ENCODE measurements at places on chromosomes 11 and 22.

DNA sequence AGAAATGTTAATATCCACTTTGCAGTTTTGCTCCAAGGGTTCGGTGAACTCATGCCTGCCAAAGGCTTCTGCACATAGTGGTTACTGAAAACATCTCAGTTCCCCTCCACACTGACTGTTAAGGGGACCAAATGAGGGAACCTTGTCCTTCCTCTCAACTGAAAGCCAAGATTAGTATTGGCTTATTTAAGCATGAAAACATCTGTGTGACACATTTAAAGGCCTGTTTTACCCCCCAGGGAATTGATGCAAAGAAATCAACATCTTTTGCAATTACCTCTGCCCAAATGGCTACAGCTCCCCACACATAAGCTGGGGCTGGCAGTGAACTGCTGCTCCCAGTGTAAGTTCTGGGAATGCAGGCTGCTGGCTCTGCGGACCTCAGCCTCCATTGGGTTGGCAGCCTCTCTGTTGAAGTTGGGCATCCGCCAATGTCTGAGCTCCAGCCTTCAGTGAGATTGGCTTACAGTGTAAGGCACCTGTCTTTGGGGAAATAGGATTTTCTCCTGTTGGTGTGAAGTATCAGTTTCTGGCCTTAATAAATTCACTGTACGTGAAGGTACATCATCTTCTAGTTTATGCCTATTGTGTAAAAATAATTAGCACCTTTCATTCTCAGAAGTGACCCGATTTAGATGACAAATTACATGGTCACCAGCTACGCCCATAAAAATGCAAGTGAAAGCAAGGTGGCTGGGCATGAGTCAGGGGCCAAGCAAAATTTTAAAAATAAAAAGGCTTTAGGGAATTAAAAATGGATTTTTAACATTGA lies 213.4 kb upstream of the SYN3 start:
- peak; percentile 55 for DNase-seq

DNA sequence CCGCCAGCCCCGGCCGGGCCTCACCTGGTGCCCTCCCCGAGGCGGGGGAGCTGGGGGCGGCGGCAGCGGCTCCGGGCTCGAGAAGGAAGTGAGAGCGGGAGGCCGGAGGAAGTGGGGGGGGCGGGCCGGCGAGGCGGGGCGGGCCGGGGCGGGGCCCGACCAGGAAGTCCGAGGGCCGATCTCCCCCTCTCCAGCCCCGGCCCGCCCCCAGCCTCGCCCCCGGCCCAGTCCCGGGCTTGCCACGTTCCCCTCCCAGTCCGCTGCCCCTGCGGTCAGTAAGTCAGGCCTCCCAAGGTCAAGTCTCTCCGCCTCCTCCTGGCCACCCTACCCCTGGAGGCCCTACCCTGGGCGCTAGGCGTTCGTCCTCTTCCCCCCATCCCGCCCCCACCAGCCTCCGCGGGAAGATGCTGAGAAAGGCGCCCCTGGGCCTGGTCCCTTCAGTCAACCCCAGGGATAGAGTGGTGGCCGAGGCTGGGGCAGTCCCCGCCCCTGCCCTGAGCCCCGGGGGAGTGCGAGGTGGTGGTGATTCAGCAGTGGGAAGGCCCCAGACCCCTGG lies at the start of gene RHOG:
RHOG (minus strand) TSS at position 90 of the 556 bp plus-strand sequence. CDS start 12,821 bp downstream, outside the sequence.
- DNase-seq, result peak; percentile 91

DNA sequence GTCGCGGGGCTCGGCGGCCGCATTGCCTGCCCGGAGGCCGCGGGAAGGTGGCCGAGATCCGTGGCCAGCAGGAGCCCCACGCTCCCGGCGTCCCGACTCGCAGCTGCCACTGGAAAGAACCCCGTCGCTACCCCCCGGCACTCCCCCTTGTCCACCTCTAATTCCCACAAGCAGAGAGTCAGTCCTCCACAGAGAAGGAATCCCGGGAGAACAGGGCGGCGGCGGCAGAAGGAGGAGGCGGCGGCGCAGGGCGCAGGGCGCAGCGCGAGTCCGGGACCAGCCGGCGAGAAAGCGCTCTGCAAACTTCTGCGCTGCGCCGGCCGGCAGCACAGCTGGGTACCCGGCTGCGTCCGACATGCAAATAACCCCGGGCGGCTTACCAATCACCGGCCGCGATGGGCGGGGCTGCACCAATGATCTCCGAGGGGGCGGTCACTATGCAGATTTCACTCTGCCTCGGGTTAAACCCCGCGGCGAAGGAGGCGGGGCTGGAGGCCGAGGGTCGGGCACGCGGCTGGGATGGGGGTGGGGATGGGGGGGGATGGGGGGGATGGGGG lies at the start of gene ABTB2:
ABTB2 (minus strand) TSS at position 310 of the 557 bp plus-strand sequence.
- DNase-seq, result peak; percentile 95

DNA sequence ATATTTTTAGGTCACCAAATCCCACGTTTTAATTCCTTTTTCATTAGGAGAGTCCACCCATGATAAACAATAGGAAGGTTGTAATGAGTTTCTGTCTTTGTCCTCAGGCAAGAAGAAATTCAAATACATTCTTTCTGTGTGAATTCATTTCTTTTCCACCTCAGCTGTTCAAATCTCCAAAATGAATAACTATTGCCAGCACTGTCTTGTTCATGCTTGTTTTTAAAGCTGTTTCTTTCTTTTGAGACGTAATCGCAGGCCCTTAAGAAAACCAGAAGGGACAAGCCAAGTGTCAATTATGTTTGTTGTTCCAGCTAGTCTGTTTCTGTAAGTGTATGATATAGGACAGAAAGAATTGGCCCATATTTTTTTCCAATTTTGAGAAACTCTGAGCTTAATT lies 20.2 kb downstream of the MMP27 start:
- no peak for DNase-seq

GRCh38 chr11:32029721-32030120 lies 61.2 kb upstream of the RCN1 start:
- DNase-seq, result no peak

GRCh38 chr22:28333088-28333487 lies 346.6 kb downstream of the TTC28 start:
- DNase-seq, result no peak

DNA sequence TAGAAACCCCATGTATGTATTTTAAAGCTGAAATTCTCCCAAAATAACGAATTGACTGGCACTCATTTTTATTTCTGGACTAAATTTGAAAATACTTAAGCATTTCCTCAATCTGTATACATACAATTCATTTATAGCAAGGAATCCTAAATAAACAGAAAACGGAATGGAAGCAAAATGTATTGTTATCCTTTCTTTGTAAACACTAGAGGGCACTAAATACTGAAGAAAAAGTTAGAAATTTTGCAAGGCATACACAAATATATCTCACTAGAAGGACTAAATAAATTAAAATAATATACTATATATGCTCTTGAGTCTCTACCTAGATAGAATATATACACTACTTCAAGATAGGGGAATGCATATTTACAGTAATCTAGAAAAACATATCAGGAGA lies 23.1 kb upstream of the ANO5 start:
- DNase-seq, result no peak

DNA sequence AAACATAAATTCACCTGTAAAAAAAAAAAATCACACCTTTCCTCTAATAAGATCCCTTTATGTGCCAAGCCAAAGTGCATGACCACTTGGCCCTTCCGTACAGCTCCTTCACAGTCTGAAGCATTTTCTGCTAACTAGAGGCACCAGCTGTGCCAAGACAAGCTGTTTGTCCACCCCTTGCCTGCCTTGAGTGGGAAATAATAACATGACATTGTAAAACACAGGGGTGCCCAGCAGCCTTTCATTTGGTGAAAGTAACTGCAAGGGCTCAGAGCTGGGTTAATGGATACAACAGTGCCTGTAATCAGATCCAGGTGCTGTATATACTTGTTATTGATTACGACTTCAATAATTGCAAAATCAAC lies 59.2 kb downstream of the DDIAS start:
- DNase-seq, result no peak
